ENCODE measurements at places on chromosomes 4 and X.

DNA sequence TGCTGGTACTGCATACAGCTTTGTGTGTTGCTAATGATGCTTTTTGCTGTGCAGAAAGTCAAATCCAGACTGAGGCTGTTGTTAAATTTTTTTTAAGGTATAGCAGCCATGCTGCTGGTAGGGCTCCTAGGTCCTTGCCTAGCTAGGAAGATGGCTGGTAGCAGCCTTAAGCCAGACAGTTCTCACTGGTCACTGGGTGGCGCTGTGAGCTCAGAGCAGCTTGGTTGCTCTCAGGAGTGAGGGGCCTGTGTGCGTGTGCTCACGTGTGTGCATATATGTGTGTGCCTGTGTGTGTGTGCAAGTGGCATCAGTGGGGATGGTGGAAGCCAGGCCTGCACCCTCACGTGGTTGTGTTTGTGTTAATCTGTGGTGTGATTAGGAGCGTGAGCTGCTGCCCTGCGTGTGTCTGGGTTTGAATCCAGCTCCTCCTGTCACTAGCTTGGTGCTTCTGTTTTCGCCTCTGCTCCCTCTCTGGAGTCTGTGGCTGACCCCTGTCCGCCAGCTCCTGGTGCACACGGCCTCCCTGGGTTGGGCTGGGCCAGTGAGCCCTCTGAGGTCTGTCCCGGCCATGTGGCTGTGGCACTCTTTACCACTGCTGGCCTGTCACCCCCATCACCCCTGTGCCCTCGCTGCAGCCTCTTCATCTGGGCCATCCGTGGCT lies 46.1 kb downstream of the SORCS2 start:
- no peak for DNase-seq

- peak; percentile 17 for DNase-seq
These were observed 115.7 kb upstream of the ZXDA start for GRCh38 chrX:58025979-58026378.

GRCh38 chr4:189178125-189178746 lies 762.4 kb upstream of the FRG1 start:
- no peak for DNase-seq

GRCh38 chrX:103818842-103819619 lies 13.0 kb downstream of the RAB9B start:
- DNase-seq, result no peak

GRCh38 chr4:123939621-123940020 lies 543.0 kb downstream of the SPRY1 start:
- no peak for DNase-seq
